ENCODE measurements at places on chromosomes 12 and 14.

- DNase-seq, result no peak
Observed at GRCh38 chr12:56884421-56884820, 49.8 kb downstream of the SDR9C7 start.

GRCh38 chr12:126419131-126419530 lies 1353.9 kb downstream of the AACS start:
- no peak for DNase-seq

DNA sequence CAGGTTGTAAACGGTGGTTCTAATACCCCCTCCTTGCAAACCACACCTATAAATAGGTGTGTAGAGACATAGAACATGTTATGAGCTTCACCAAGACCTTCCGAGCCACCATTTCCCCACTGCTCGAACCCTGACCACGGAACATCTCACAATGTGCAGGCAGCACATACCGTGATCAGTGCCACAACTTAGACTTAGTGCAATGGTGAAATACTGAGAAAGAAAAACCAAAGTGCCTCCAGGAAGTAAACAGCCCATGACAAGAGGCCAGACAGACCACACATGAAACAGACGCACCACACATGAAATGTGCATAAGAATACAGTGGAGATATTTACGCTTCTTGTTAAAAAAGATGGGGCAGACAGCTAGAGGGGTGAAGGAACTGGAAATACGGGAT lies 166.9 kb upstream of the CCND2 start:
- no peak for DNase-seq

GRCh38 chr14:85471744-85472143 lies 58.2 kb upstream of the FLRT2 start:
- DNase-seq, result no peak

DNA sequence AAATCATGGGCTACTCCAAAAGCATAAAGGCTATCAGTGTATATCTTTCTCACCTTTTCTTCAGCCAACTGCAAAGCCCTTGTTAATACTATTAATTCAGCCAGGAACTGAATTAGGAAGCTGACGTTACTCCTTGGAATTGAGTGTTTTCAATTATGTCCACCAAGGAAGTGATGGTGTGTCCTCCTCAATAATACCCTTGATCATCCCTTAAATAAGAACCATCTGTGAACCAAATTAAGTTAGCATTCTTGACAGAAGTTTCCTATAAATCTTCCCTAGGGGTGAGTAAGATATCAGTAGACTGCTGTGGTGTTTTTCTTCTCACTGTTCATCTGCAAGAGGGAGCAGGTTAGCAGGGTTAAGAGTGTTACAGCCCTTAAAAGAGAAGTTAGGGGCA lies 252.3 kb upstream of the AVPR1A start:
- DNase-seq, result no peak

DNA sequence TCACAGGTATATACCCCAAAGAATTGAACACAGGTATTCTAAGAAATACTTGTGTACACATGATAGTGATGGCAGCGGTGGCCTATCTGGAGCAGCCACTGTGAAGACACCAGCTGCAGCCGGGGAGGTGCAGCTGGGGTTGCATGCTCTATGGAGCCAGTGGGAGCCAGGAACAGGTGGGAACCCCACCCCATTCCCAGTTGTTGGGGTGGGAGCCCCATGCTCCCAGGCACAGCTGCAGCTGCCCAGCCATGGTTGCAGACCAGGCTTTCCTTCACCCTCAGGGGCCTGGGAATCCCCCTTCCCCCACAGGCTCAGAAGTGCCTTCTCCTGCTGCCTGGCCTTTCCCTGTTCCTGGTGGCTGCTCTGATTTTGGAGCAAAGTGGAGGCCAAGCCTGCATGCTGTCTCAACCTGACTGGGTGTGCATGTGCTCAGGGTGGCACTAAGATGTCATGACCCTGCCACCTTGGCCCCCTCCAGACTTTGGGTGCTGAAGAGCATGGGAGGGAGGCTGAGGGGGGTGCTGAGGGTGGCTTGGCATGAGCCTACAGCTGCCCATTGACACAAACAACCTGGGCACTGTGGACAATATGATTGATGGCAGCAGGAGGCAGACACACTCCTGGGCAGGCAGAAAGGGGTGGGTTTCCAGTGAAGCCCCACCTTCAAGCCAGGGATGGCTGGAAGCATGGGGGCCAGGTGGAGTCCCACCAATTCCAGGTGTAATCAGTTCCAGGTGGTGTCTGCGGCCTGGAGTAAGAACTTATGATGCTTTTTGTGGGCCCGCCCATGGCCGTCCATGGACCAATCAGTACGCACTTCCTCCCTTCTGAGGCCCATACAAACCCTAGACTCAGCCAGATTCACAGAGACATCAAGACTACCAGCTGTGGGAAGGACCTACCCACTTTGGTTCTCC lies 234.7 kb downstream of the ADGRD1 start:
- no peak for DNase-seq

All from hematopoietic multipotent progenitor cell treated with erythropoietin and hydrocortisone succinate and interleukin-3 and kit ligand, for 6 days (in vitro differentiated cells).